Activated CD8-positive, alpha-beta memory T cell treated with anti-CD3 and anti-CD28 coated beads for 1 hour (primary cell): ENCODE measurements at places on chromosomes 2 and 18.

DNA sequence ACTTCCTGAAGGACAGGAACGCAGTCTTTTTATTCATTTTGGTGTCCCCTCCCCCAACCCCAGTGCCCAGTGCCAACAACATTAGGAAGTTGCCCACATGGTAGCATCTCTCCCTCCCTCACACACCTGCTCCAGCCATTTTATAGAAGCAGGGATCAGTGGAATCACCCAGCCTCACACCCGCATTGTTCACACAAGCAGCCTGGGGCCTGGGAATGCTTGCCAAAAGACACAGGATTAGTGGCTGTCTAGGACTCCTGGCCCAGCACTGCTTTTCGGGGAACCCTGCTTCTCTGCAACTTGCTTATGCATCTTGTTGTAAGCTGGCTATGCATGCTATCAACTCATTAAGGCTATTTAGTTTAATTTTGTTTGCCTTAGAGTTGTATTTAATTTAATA, 17.9 kb downstream of the TMEM37 start:
- no peak for DNase-seq

- DNase-seq: no peak
Measured at GRCh38 chr2:148719195-148719749, 74.7 kb downstream of the EPC2 start.

DNA sequence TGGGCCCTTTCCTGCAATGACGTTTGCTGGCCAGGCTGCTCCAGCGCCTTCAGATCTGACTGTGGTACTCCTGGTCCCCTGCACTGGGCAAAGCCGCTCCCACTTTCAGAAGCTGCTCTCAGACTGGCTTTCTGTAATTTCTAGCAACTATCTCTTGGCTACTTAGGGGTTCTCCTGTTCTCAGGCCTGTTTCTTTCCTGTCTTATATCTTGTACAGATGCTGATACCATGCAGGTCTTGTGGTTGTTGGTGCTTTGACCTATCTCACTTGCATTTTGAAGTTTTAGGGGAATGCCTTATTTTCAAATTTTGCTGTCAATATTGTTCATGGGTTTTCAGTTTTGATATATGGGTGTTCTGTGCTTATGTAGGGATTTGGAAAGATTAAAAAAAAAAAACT, 145.8 kb downstream of the CLIP4 start:
- DNase-seq: no peak

GRCh38 chr2:70668911-70669310, 99.1 kb downstream of the ADD2 start:
- DNase-seq: no peak

- no peak for DNase-seq
Measured at GRCh38 chr2:221570321-221570935, 1.7 kb downstream of the EPHA4 start.

- DNase-seq: no peak
Measured at GRCh38 chr18:21177822-21178221, 64.2 kb upstream of the GREB1L start.

DNA sequence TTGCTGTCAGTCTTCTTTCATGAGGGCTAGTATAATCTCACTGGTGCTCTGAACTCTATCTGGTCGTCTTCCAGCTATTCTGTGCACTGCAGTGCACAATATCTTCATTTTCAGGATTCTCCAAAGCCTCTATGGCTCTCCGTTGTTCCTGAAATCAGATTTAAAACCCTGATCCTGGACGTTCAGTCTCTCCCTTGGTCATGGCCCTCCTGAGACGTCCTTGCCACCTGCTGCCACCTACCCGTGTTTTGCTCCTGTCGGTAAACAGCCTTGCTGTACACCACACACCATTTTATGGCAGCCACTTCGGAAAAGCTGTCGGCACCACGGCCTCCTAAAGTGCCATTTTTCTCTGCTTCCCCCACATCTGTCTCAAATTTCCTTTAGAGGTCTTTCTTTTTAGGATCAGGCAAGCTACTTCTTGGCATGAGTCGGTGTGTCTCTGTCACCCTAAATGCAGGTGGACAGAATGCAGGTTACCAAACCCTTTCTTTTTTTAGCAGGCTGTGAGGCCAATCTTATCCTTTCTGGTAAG, 170.0 kb downstream of the HRH4 start:
- no peak for DNase-seq

DNA sequence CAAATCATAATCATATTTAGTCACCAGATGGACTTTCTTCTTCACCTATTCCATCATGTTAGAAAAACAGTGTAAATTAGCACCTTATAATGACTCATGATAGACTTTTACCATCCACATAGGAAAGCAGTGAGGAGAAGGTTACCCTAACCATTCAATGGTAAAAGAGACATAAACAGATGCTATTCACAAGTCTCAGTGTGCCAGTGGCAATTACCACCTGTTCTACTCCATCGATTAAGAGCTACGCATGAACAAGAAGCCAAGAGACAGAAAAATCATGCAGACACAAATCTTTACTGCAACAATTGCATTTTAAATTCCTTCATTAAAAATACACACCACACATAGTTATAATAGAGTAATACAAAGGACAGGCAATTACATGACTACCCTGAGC, 106.7 kb upstream of the CHAC2 start:
- no peak for DNase-seq

DNA sequence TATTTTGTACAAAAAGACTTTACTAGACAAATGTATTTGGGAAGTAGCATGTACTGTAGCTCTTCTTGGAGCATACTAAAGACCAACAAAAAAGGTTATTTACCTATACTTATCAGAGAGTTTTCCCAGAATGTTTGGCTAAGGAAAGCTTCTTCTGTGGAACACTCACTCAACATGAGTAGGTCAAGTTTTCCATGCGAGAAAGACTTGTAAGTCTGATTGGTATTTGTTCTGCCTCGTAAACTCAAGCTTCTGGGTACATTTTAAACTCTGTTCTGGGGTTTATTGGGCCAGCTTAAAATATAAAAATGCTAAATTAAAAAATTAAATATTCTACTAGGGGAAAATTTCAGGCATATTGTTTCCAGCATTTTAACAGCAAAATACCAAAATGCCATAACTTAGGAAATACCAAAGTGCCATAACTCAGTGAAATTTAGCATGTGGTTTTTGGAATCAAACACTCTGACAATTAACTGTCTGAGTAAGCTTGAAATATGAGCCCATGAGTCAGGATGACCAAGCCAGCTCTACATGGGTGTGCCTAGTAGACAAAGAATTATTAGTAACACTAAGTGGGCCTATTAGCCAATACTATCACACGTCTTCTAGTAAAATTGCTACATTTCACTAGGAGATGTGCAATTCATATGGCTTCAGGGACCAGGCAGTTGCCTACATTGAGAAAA, 47.3 kb upstream of the SERPINE2 start:
- no peak for DNase-seq

DNA sequence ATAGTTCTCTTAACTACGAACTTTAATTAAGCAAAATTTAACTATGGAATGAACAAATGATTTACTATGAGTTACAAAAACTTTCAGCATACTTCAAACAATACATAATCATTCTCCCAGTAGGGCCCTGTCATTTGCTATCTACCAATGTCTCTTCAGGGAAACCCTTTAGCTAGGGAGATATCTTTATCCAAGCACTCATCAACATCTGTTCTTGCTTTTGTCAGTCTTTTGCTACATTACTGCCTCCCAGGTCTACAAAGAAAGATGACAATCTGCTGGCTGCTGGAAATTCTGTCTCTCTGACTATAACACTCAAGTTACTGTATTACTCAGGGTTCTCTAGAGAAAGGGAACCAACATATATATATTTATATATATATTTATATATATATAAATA, 1626.3 kb upstream of the CELF4 start:
- DNase-seq: no peak

- DNase-seq: no peak
Measured at GRCh38 chr18:76564117-76564516, 69.1 kb upstream of the ZNF516 start.

DNA sequence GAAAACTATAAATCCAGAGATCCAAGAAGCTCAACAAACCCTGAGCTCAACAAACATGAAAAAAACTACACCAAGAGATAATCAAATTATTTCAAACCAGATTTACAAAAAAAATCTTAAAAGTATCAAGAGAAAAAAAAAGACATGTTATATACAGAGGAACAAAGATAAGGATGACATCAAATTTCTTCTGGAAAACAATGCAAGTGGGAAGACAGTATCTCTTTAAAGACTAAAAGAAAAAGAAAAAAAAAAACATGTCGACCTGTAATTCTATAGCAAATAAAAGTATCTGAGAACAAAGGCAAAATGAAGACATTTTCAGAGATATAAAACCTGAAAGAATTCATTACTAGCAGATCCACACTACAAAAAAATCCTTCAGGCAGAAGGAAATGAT, 21.3 kb downstream of the TMEM131 start:
- no peak for DNase-seq

DNA sequence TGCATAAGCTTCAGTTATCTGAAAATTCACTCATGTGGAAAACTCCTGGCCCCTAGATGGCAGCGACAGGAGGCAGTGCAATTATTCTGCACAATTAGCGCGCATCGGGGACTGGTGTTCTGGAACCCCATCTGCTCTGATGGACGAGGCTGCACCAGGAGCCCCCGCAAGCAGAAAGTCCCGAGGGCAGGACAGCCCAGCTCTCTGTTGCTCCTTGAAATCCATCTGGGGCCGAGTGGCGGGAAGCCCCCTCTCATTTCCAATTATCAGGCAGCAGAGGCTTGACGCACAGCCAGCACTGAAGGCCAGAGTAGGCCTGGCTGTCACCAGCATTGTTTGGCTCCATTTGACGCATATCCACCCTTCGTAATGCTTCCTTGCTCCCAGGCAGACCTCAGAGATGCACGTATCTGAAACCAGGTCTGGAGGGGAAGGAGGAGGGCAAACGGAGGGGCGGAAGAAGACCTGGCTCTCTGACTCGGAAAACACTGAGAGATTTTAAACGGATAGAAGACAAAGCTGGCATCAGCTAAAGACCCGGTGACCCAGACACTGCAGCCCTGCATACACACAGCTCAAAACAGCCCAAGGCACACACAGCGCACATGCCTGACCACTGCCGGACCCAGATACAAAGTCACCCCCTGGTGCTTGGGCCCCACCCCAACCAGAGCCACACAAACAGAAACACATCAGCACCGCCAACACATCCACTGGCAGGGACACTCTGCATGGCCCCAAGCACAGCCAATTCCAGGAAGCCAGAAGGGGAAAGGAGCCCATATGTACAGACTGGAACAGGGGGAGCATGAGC, 69.8 kb downstream of the TNS1 start:
- DNase-seq: no peak

GRCh38 chr2:199955007-199955338, 318 bp downstream of the TYW5 start:
- DNase-seq: no peak

GRCh38 chr2:145108361-145108778, 588.5 kb upstream of the ZEB2 start:
- no peak for DNase-seq

DNA sequence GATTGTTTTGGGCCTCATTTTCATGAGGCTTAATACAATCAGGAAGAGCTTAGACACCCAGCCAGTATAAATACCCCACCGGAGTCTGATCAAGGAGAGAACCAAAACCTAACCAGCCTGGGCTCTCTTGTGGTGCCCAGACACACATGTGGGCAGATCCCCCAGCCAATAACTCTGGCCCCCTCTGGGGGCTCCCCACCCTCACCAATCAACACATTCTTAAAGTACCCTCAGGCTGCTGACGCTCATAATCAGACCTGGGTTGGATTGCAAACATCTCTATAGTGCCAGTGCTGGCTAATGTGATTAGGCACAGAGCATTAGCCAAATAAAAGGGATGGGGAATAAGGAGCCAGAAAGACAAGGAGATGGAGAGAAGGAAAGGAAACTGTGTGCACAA, 329.6 kb downstream of the BCL11A start:
- DNase-seq: no peak

- DNase-seq: no peak
Measured at GRCh38 chr2:62858231-62858832, 152.8 kb downstream of the EHBP1 start.

DNA sequence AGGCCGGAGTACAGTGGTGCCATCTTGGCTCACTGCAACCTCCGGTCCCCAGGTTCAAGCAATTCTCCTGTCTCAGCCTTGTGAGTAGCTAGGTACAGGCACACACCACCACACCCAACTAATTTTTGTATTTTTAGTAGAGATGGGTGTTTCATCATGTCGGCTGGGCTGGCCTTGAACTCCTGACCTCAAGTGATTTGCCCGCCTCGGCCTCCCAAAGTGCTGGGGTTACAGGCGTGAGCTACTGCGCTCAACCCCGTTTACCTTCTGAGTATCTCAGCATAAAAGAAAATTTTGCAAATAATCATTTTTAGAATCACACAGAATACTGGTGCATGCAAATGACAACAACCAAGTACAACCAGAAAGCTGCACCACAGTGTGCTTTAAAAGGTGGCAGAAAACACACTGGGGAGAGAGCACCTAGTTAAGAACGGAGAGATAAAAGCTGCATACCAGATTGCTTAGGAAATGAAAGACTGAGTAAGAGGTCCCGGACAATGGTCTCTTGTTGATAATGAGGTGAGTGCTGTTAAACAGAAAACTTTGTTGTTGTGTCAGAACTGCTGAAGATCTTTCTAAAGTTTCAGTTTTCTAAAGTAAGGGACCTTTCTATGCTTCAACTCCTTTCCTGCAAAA, 189.6 kb downstream of the ACTR3 start:
- DNase-seq: no peak

GRCh38 chr2:109081374-109081773, 47.6 kb upstream of the SH3RF3 start:
- no peak for DNase-seq

GRCh38 chr18:68436485-68436884, 278.4 kb downstream of the TMX3 start:
- no peak for DNase-seq

DNA sequence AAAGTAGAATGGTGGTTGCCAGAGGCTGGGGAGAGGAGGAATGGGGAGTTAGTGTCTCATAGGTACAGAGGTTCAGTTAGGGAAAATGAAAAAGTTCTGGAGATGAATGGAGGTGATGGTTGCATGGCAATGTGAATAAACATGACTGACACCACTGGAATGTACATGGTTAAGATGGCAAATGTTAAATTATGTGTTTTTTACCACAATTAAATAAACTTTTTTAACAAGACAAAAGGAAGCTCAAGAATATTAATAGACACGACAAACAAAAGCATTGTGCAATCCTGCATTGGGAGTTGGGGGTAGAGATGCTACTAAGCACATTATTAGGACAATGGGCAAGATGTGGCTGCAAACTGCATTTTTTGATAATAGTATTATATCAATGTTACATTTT, 147.7 kb downstream of the TWIST2 start:
- no peak for DNase-seq

- no peak for DNase-seq
Measured at GRCh38 chr2:234076451-234076850, 25.9 kb downstream of the SPP2 start.

DNA sequence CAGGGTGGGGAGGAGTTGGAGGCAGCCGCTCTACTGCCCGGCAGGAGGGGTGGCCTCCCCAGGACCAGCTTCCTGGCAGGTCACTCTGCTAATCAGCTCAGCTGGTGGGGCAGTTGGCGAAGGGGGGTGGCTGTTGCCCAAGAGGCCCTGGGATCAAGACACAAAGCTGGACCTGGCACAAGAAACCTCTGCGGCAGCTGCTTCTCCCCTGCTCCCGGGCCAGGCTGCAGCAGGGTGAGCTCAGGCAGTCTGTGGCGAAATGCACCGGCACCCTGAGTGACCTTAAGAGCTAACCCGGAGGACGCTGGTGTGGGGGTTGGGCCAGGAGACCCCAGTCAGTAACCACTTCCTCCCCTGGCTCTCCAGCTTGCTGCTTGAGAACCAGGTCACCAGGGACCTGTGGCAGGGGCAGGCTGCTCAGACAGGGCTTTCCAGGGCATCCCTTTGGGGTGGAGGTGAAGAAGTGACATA, 31.1 kb downstream of the TOGARAM2 start:
- DNase-seq: no peak
